ENCODE measurements at places on chromosomes 4 and X. TPM values are rescaled to one million over a fixed set of nuclear protein-coding genes. Genes with fewer than 3 reads are reported as not detected.

DNA sequence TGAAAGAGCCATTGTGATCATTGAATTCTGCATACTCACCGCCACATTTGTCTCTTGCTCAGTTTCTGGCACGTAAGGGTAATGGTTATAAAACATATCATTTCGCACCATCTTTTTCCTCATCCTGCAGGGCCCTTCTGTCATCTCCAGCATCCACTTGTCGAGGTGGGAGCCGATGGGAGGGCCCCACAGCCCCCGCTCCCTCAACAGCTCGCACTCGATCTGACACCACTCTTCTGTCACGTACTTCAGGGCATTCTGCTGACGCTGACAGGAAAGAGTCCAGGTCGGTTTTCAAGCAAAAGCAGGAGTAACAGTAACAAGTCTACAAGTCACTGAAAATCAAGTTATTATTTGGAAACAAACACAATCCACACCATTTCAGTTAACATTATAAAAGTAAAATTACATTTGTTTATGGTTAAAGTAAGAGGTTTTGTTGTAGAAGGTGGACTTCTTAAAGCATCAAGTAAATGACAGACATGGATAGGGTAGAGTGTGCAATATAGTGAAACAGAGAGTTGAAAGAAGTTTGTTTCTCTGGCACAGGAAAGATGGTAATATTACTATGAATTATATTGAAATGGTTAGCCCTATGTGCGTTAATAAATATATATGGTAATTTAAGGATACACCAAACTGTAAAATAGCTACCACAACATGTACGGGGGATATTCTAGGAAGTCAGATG lies 150.6 kb downstream of the CDS1 start:
- no peak for DNase-seq

Gene ART3
- 53.4 TPM for polyA plus RNA-seq

Gene SLC9B2
- polyA plus RNA-seq = 10.0 TPM

DNA sequence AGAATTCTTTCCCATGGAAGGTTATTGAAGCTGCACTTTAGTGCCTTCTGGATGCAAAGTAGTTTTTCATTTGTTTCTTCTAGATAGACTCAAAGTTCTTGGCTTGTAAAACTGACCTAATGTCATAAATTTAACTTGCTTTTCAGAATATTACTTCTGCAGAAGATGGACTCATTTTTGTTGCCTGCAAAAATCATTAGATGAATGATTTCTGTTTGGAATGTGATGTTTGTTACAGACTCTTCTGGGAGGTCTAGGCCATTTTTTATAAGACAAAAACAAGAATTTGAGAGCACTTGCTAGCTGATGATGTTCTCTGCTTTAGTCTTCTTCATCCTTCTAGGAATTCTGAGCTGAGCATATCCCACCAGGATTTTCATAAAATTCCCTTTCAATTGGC lies 308.6 kb upstream of the GIMD1 start:
- DNase-seq = peak; percentile 89

DNA sequence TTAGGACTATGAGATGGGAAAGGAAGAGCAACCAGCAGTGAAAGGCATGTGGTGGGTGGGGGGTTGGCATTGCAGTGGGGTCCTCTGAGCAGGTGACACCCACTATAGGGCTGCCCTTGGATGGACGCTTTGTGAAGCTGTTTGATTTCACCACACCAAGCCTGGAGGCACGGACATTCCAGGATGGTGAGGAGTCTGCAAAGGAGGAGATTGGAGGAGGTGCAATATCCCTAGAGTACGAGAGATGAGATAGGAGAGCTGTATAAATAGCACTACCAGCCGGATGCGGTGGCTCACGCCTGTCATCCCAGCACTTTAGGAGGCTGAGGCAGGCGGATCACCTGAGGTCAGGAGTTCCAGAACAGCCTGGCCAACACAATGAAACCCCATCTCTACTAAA lies 42.3 kb downstream of the SHOX start:
- no peak for DNase-seq

Gene CRMP1
- polyA plus RNA-seq = 22.5 TPM

Gene MAGEC2
- not detected for polyA plus RNA-seq

- DNase-seq = peak; percentile 36
These were observed 111.6 kb upstream of the PPP3CA start for GRCh38 chr4:101458914-101459313.

GRCh38 chr4:106691749-106692148 lies 323.2 kb upstream of the GIMD1 start:
- DNase-seq = peak; percentile 22

Data from muscle of leg (tissue), 16 donors.